ACHN (cell line): ENCODE measurements at places on chromosomes 16 and 17.

- DNase-seq: peak; percentile 54
Measured at GRCh38 chr17:47948706-47949196, 7.4 kb downstream of the PNPO start.

- DNase-seq: no peak
Measured at GRCh38 chr17:34755371-34755770, 176.0 kb downstream of the TMEM132E start.

GRCh38 chr16:55824473-55825000 lies 8.4 kb downstream of the CES1 start:
- no peak for DNase-seq

GRCh38 chr17:1813088-1813487 lies 16.6 kb downstream of the SMYD4 start:
- DNase-seq: no peak

DNA sequence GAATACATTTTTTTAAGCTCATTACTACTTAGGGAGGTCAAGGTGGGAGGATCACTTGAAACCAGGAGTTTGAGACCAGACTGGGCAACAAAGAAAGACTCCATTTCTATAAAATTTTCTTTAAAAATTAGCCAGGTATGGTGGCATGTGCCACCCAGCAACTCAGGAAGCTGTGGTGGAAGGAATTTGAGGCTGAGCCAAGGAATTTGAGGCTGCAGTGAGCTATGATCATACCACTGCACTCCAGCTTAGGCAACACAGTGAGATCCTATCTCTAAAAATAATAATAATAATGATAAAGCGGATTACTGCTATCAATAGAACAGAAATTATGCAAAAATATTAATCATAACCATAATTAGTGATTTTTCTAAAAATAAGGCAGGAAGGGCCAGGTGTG lies 170.3 kb downstream of the COPRS start:
- peak; percentile 71 for DNase-seq

DNA sequence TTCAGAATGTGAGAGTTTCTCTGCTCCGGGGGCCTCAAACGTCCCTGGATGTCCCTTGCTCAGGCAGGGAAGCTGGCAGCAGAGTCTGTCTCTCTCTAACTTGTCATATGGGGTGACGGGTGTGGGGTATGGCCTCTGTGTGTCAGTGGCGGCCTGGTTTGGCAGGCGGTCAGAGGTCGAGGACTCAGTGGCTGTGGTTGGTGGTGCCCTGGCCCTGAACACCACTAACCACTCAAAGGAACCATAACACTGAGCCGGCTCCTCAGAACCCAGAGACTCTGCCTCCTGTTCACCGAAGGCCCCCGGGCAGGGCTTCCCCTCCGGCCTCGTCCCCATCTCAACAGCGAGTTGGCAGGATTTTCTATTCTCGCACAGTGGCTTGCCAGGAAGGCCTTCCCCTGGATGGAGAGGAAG lies 677 bp downstream of the P2RX1 start:
- no peak for DNase-seq

GRCh38 chr17:45231481-45232116 lies 9.9 kb downstream of the FMNL1 start:
- DNase-seq: peak; percentile 54

GRCh38 chr17:19867079-19867328 lies 732 bp downstream of the ULK2 start:
- DNase-seq: peak; percentile 66

GRCh38 chr17:34398990-34399389 lies 36.0 kb upstream of the CCL1 start:
- no peak for DNase-seq
